ENCODE measurements at places on chromosomes 11 and 22.

- no peak for DNase-seq
These were observed 8.2 kb downstream of the VPS37C start for GRCh38 chr11:61152816-61153592.

GRCh38 chr11:128913806-128914205 is 22.6 kb downstream of the KCNJ5 start:
- no peak for DNase-seq

DNA sequence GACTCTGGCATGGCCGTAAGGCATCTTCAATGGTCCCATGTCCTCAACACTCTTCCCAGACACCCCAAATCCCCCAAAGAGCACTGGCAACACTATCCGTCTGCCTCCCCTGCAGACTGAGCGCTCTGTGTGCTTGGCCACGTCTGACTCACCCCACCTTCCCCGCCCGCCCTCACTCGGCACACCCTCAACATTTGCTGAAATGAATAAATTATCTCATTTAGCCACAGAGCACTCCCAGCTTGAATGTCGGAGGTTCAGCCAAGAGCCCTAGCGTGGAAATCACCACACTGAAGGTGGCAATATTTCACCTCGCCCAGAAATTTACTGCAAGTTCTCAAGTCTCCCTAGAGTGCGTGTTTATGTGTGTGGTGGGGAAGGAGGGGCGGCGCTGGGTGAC is 46.6 kb upstream of the TCF20 start:
- DNase-seq = peak; percentile 17

DNA sequence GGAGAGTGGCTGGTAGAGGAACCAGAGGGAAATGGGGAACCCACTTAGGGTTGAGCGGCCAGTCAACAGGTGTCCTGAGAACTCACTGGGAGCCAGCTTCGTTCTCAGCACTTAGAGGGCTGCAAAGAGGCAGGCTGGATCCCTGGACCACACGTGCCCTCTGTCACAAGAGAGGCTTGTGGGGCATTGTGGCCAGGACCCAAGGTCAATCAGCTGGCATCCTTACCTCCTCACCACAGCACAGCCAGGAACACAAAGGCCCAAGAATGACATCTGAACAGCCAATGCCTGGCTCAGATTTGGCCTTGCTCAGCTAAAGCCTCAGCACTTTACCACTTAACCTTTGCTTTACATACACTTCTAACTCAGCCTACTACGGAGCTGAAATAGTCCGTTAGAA is 7.4 kb downstream of the MAPK8IP1 start:
- DNase-seq = no peak

DNA sequence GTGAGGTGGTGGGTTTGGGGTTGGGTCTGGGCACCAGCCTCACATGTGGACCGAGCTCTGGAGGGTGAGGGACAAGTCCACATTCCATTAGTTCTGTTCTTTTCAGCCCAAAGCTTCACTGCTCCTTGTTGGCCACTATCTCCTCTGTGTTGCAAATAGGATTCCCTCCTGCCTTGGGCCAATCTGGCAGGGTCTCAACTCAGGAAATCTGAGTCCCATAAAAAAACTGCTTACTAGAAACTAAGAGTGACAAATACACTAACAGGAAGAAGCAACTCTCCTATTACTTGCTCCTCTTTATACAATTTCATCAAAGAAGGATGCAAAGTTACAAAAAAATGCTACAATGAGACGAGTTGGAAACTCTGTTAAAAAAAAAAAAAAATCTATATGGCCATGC is 66.2 kb upstream of the CSNK1E start:
- no peak for DNase-seq

- DNase-seq = no peak
These were observed 54.6 kb downstream of the CHRDL2 start for GRCh38 chr11:74676596-74676995.

DNA sequence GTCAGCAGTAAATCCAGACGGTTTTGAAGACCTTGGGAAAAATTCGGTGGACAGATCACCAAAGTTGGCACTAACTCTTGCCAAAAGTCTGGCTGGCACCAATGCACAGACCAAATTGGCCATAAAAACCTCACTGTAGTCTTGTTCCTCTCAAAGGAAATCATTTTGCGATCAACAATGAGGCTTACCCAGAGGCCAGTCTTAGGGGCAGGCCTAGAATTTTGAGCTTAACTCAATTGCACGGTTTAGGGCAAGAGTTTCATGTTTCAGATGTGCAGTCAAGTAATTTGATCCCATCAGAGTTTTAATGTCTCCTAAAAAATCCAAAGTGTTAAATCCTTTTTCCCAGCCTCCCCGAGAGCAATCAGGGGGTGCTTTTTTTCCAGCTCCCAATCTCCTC is 19.0 kb downstream of the MPPED2 start:
- DNase-seq = no peak

- DNase-seq = no peak
These were observed 31.3 kb upstream of the DRD2 start for GRCh38 chr11:113506461-113506860.

- no peak for DNase-seq
These were observed 925.3 kb downstream of the TBC1D22A start for GRCh38 chr22:47687776-47688175.

DNA sequence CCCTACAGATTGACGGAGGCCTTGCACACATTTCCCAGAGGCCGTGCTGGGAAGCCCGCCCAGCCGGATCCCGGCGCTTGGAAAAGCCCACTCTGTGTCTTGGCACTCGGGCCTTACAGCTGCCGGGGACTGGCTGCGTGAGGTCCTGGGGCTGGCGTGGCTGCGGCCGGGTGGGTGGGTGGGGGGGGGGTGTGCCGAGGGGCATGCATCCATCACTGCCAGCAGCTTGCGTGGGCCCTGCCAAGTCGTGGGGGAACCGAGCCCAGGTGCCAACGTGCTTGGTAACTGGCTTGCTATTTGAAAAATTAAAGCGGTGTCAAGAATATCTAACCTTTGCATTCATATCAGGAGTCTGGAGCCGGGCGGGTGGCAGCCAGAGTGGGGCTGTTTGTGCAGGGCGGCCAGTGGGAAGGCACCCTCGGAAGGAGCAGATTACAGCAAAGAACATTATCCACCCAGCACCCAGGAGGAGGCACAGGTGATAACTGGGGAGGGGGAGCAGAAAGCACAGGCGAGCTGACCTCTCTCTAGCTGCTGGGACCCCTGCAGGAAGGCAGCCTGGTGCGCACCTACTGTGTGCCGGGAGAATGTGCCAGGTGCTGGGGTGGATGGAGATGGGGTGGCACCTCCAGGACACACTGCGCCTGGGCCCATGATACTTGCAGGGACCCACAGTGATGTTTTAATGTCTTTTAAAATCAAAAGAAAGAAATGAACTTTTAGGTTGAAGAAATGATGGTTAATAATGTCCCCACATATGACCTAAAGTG is 28.5 kb upstream of the SMIM38 start:
- DNase-seq = no peak

GRCh38 chr11:104917271-104918112 is 19.2 kb upstream of the CASP12 start:
- no peak for DNase-seq

- no peak for DNase-seq
These were observed 43.2 kb upstream of the CLDN5 start for GRCh38 chr22:19567157-19568009.

GRCh38 chr11:70067036-70067435 is 11.1 kb upstream of the ANO1 start:
- DNase-seq = no peak

DNA sequence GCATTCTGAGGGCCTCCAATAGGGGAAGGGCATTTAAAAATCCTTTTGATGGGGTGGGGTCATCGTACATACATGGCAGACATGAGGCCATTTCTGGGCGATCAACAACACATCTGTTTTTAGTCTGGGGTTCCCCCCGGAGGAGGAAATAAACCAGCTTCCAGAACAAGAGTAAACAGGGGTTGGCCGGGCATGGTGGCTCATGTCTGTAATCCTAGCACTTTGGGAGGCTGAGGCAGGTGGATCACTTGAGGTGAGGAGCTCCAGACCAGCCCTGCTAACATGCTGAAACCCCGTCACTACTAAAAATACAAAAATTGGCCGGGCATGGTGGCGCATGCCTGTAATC is 12.0 kb downstream of the PRSS23 start:
- DNase-seq = no peak

DNA sequence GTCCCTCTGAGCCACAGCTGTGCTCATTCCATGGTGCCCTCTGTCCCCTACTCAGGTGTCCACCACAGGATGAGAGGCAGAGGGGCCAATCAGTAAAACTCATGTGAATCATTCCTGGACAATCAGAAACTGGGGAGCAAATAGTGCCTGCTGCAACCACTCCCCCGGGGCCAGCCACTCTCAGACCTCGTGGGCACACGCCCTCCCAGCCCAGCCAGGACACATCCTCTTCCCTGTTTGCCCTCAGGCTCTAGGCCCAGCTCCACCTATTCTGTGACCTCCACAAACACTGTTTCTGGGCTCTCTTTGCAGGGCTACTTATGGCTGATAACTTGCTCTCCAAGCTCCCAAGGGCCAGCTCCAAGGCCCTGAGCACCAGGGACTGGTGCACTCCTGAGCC is 14.0 kb upstream of the KCTD14 start:
- no peak for DNase-seq

- no peak for DNase-seq
These were observed 157.6 kb downstream of the RAB38 start for GRCh38 chr11:88017666-88018065.

DNA sequence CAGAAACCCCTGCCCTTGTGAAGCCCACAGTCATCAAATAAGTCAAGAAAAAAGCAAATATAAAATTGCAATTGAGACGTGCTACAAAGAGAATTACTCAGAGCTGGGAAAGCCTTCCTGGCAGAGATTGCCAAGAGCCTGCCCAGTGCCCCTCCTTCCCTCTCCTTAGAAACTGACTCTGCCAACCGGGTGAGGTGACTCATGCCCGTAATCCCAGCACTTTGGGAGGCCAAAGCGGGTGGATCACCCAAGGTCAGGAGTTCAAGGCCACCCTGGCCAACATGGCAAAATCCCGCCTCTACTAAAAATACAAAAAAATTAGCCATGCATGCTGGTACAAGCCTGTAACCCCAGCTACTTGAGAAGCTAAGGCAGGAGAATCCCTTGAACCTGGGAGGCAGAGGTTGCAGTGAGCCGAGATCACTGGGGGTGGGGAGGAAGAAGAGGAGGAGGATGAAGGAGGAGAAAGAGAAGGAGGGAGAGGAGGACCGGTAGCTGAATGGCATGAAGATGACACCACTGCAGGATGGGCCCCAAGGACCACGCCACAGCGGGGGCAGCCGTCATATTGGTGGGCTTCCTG is 76.1 kb upstream of the RTL6 start:
- no peak for DNase-seq

DNA sequence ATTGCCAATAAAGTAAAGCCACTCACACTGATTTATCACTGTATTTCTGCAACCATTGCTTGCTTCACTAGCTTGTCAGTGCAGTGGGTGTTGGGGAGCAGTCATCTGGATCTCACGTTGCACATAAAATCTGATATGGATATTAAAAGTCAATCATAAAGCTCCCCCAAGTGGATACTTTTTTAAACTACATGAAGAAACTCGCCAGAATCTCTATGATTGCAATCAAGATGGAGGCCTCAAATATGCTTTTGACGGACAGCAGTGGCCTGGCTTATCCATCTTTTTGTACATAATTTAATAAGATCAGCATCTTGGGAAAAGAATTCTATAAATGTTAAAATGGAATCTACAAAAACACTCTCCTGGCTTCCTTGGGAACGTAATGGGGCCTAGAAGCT is 137.7 kb downstream of the WT1 start:
- DNase-seq = peak; percentile 98

- no peak for DNase-seq
These were observed 3.1 kb downstream of the TP53AIP1 start for GRCh38 chr11:128939591-128939990.

DNA sequence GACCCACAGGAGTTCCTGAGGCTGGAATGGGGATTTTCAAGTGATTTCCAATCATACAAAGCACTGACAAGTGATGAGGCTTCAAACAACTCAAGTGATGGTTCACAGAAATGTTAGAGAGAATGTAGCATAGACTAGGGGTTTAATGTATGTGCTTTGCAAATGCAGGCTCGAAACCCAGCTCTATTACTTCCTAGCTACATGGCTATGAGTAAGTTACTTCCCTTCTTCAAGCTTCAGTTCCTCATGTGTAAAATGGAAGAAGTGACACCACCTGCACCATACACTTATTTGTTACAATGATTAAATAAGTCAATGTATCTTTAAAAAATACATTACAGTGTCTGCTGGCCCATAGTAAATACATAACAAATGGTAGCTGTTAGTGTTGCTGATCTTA is 139.8 kb downstream of the CCDC81 start:
- no peak for DNase-seq

GRCh38 chr11:9606809-9607510 is 33.5 kb downstream of the WEE1 start:
- DNase-seq = no peak

GRCh38 chr11:1771700-1772099 is 8.0 kb upstream of the CTSD start:
- DNase-seq = no peak

GRCh38 chr11:67656278-67656922 is 5.9 kb upstream of the ACY3 start:
- no peak for DNase-seq

GRCh38 chr11:98828986-98829708 is 191.6 kb upstream of the CNTN5 start:
- DNase-seq = no peak
